ENCODE measurements at places on chromosomes 13 and 19.

GRCh38 chr19:8132858-8133458, 16.4 kb downstream of the FBN3 start:
- no peak for DNase-seq

GRCh38 chr19:53865523-53865917, 2.2 kb upstream of the MYADM start:
- DNase-seq = no peak

DNA sequence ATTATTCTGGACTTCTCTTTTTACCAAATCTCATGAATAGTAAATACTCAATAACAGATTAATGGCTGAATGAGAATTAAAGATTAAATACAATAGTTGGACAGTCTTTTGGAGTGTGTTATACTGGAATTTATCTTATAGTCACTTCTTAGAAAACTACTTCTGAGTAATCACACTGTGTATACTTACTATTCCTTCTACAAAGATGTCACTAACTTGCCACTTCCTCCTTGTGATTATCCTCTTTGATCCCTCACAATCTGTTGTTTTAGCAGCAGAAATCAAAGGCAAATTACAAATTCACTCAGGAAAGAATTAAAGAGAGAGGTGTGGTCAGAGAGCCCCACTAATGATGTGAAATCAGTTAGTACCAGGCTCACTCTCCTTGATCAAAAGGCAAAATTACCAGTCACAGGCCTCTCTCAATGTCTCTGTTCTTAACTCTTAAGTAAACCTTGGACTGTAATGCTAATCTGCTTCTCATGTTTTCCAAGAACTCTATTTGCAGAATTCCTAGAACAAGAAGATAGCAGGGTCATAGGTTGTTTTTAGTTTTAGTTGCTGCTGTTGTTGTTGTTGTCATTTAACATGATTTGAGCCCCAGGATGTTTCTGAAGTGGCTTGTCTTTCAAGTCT, 37.3 kb upstream of the FNDC3A start:
- DNase-seq = no peak

- no peak for DNase-seq
Observed at GRCh38 chr19:572743-573518, 535 bp downstream of the BSG start.

DNA sequence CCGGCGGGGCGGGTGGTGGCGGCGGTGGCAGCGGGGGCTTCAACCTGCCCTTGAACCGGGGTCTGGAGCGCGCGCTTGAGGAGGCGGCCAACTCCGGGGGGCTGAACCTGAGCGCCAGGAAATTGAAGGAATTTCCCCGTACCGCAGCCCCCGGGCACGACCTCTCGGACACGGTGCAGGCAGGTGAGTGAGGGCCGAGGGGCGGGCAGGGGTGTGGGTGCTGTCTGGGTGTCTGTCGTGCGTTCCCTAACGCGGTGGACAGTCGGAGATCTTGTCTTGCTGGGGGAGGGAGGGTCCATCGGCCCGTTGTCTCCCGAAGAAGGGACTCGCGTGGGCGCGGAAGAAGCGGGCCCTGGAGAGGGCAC, 533 bp downstream of the LRCH1 start:
- DNase-seq = no peak

DNA sequence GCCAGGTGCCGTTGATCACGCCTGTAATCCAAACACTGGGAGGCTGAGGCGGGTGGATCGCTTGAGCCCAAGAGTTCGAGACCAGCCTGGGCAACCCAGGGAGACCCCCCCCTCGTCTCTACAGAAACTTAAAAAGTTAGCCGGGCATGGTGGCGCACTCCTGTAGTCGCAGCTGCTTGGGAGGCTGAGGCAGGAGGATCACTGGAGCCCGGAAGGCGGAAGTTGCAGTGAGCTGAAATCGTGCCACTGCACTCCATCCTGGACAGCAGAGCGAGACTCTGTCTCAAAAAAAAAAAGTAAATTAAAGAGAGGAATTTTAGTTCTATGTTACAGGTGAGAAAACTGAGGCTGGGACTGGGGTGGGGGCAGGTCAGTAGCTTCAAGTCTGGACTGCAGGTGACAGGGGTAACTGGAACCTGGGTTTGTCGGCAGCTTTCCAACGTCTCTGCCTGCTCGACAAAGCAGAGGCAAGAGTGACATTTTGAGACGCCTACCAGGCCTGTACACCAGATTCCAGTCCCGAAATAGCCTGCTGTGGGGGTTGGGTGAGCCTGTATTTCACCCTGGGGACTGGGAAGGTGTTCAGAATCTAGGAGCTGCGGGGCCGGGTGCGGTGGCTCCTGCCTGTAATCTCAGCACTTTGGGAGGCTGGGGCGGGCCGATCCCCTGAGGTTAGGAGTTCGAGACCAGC, 1.2 kb downstream of the SELENOW start:
- DNase-seq = no peak

GRCh38 chr19:39588066-39588465, 14.3 kb upstream of the LGALS13 start:
- DNase-seq = no peak

Measured in CD4-positive, alpha-beta T cell treated with Interleukin-21 for 1 hour (primary cell).